ENCODE measurements at places on chromosomes 12 and 14. TPM values are rescaled to one million over a fixed set of nuclear protein-coding genes. Genes with fewer than 3 reads are reported as not detected.

The DHRS4L2 gene
- 7.7 TPM for total RNA-seq

The TUBA1A gene
- 158 TPM for total RNA-seq

The KITLG gene
- 17.4 TPM for total RNA-seq

The KRT6A gene
- 1.1 TPM for total RNA-seq

The PDZRN4 gene
- 1.5 TPM for total RNA-seq

The MAP3K9 gene
- total RNA-seq: 1.8 TPM

The CCND2 gene
- 70.7 TPM for total RNA-seq

DNA sequence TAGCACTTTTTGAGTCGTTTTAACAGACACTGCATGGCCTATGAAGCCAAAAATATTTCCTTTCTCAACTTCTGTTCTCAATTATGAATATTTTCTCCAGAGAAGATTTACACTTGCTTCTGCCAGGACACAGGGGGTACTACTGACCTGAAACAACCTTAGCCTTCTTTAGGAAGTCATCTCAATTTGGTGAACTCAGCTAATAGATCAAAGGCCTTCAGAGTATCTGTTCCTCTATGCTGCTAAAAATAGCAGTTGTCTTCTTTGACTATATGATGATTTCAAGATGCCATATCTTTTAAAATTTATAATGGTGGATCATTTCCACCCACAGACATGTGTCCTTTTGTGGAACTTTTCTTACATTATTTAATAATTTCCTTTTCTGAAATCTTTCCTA, 14.0 kb upstream of the NDUFA12 start:
- no peaks in the 10 kb centered on the region for H3K36me3 ChIP-seq
- no peak overlapping the region for H3K27ac ChIP-seq
- no peaks in the 10 kb centered on the region for H3K27me3 ChIP-seq
- no peak overlapping the region for H3K4me3 ChIP-seq

- H3K4me1 ChIP-seq: no peaks in the 10 kb centered on the region
- H3K4me3 ChIP-seq: no peak overlapping the region
- no peak overlapping the region for H3K27ac ChIP-seq
- H3K36me3 ChIP-seq: no peaks in the 10 kb centered on the region
Measured at GRCh38 chr12:62533755-62534107, 67.1 kb downstream of the MON2 start.

DNA sequence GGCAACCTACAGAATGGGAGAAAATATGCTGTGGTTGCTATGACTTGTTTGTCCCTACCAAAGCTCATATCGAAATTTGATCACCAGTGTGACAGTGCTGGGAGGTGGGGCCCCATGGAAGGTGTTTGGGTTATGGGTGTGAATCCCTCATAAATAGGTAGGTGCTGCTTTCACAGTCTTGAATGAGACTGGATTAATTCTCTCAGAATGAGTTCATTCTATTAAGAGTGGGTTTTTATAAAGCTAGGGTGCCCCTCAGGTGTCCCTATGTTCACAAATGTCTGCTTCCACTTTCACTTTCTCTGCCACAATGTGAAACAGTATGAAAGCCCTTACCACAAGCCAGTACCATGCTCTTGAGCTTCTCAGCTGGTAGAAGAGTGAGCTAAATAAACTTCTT, 133.5 kb downstream of the CPNE8 start:
- no peak overlapping the region for H3K4me3 ChIP-seq
- no peak for DNase-seq
- H3K27ac ChIP-seq: no peak overlapping the region
- no peaks in the 10 kb centered on the region for H3K36me3 ChIP-seq
- no peaks in the 10 kb centered on the region for H3K27me3 ChIP-seq

- H3K4me3 ChIP-seq: no peak overlapping the region
- DNase-seq: no peak
- no peaks in the 10 kb centered on the region for H3K36me3 ChIP-seq
- H3K4me1 ChIP-seq: no peaks in the 10 kb centered on the region
Measured at GRCh38 chr12:105944628-105945027, 194.1 kb downstream of the NUAK1 start.

GRCh38 chr12:112031472-112031871, 18.2 kb downstream of the ERP29 start:
- H3K27ac ChIP-seq: no peak overlapping the region
- H3K36me3 ChIP-seq: no peaks in the 10 kb centered on the region
- no peaks in the 10 kb centered on the region for H3K4me1 ChIP-seq
- H3K27me3 ChIP-seq: no peaks in the 10 kb centered on the region

DNA sequence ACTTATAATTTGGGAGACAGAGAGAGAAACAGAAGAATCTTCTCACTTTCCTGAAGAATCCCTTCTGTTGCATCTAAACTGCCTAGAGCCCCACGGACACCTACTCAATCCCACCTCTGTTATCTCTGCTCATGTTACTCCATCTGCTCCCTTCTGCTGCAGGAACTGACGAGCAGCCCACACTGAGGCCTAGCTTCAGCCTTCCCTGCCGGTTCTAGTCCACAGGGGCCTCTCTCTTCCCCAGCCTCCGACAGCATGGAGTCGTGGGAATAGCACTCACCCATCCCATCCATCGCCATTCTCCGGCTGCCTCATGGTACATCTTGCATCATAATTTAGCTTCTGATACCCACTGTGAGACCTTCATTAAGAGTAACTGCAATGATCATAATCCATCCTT, 4.0 kb downstream of the RAB15 start:
- no peaks in the 10 kb centered on the region for H3K27me3 ChIP-seq
- H3K4me3 ChIP-seq: no peak overlapping the region
- H3K4me1 ChIP-seq: peaks cover 6% of the 10 kb centered on the region
- H3K36me3 ChIP-seq: no peaks in the 10 kb centered on the region
- no peak for DNase-seq

DNA sequence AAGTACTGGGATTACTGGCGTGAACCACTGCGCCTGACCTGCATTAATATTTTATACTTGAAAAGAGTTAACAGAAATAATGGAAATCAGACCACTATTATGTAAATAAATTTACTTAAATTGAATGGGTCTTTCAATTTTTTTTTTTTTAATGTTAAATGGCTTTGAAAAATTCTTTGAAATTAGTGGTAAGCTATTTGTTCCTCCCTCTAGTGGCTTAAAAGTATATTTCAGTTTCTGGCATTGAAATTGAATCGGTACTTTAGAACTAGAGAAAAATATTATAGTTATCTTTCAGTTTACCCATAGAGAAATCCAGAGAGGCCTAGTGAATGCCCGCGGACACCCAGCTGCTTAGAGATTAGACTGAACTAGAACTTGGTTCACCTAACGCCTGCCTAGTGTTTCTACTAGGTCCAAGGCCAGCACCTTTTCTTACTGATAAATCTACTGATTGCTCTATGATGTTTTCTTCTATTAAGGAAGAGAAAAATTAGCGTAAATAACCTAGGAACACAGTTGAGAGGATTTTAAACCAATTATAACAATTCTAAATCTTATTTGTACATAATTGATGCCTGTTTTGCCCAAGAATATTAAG, 106.5 kb downstream of the EML1 start:
- H3K4me1 ChIP-seq: no peaks in the 10 kb centered on the region
- H3K36me3 ChIP-seq: no peaks in the 10 kb centered on the region
- no peaks in the 10 kb centered on the region for H3K27me3 ChIP-seq

DNA sequence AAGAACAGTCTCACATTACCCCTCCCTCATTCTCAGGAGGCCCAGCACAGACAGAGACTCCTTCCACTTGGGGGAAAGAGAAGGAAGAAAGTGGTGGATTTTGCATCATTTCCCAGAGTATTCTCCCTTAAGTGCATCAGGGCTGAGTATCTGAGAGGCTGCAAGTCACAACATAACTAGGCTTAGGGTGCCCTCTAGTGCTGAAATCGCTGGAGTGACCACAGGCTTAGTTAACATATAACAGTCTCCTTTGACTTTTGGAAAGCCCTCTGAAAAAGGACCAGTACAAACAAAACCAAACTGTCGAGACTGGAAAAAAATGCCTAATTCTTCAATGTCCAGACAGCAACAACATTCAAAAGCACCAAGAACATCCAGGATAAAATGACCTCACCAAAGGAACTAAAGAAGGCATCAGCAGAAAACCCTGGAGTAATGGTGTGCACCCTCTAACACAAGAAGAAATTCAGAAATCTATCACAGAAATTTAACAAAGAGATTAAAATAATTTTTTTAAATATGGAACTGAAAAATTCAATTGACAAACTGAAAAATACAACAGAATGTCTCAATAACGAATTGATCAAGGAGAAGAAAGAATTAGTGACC, 412.3 kb downstream of the RPS29 start:
- no peak overlapping the region for H3K27ac ChIP-seq
- no peak overlapping the region for H3K4me3 ChIP-seq
- no peaks in the 10 kb centered on the region for H3K27me3 ChIP-seq
- H3K36me3 ChIP-seq: no peaks in the 10 kb centered on the region
- no peaks in the 10 kb centered on the region for H3K4me1 ChIP-seq
- no peak for DNase-seq

DNA sequence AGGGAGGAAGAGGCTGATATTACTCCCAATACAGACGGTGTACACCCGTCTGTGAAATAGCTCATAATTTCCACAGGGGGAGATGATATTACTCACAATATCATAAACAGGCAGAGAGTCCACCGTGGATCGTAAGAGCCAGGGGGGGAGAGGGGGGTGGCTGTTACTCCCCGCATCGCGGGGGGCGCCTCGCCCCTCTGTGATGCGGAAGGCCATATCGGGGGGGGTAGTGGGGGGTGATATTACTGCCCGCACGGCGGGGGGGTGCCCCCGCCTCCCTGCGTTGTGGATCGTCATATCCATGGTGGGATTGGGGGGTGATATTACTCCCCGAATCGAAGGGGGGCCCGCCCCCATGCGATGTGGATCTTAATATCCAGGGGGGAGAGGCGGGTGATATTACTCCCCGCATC, 91.9 kb downstream of the FRMD6 start:
- H3K4me3 ChIP-seq: no peak overlapping the region
- H3K27me3 ChIP-seq: no peaks in the 10 kb centered on the region
- H3K27ac ChIP-seq: no peak overlapping the region
- no peak for DNase-seq
- H3K4me1 ChIP-seq: no peaks in the 10 kb centered on the region

DNA sequence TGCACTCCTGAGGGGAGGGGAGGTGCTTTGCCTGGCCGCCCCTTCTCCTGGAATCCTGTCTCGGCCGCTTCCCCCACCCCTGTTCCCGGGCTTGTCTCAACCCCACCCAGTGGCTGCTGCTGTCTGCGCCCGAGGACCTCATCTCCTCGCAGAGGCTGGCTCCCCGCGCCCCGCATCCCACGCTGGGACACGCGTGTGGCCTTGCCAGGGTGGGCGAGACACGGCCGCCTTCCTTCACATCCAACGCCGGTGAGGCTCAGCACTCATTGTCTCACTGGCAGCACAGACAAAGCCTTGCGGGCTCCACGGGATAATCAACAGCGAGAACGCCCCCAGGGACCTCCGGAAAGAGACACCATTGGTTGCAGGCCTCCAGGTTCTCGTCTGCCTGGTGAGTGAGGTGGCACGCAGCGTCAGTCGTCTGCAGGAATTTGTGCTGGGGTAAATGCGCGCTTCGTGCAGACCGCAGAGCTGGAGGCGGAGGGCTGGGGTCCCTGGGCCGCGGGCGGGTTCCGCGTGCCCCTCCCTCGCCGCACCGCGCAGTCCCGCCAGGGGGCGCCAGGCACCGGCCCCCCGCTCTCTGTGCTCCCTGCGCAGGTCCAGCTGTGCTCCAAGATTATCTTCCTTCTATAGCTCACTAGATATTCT, 26.8 kb downstream of the CCDC177 start:
- no peak overlapping the region for H3K4me3 ChIP-seq
- H3K27ac ChIP-seq: no peak overlapping the region
- H3K4me1 ChIP-seq: peaks cover 2% of the 10 kb centered on the region

DNA sequence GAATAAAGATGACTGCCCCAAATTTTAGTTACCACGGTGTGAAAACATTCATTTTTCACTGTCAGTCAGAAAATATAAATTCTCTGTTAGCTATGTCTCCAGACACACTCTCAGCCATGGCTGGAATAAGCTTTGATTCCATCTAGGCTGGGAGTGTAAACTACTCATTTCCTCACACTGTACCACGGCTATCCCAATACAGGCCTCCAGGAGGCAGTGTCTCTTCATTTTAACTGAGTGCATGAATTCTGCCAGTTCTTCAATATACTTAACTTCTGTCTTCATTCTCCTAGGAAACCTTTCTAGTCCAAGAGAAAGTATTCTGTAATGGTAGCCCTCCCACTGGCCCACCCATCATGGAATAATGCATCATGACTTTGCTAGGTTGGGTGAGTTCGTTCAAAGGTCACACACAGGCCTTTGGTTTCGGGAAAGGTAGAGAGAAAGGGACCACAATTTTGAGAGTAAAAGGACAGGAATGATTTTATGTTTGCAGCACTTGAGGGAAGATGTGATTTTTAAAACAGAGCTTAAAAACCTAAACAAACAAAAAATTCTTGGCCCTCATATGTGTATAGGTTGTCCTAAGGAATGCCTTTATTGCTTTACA, 381.1 kb downstream of the SEC23A start:
- H3K4me3 ChIP-seq: no peak overlapping the region
- H3K27me3 ChIP-seq: no peaks in the 10 kb centered on the region
- no peaks in the 10 kb centered on the region for H3K4me1 ChIP-seq
- DNase-seq: no peak

DNA sequence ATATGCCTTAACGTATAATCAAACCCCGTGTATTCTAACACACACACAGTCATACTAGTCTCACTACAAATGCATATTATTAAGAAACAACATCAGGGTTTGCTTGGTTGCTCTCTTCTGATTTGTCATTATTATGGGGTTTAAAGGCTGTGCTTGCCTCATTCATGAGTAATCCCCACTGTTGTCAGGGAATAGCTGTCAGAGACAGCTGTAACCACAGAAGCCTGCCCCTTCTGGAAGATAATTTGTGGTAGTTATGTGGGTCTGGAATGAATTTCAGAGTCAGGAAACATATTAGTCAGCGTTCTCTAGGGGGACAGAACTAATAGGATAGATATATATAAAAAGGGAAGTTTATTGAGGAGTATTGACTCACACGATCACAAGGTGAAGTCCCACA, 456.9 kb upstream of the TMEM132C start:
- H3K4me1 ChIP-seq: no peaks in the 10 kb centered on the region
- H3K27ac ChIP-seq: no peak overlapping the region
- no peak for DNase-seq
- no peak overlapping the region for H3K4me3 ChIP-seq

GRCh38 chr12:3168223-3169221, 91.3 kb downstream of the TSPAN9 start:
- no peak overlapping the region for H3K27ac ChIP-seq
- H3K36me3 ChIP-seq: no peaks in the 10 kb centered on the region
- H3K4me1 ChIP-seq: peaks cover 15% of the 10 kb centered on the region
- no peak overlapping the region for H3K4me3 ChIP-seq
- DNase-seq: no peak

DNA sequence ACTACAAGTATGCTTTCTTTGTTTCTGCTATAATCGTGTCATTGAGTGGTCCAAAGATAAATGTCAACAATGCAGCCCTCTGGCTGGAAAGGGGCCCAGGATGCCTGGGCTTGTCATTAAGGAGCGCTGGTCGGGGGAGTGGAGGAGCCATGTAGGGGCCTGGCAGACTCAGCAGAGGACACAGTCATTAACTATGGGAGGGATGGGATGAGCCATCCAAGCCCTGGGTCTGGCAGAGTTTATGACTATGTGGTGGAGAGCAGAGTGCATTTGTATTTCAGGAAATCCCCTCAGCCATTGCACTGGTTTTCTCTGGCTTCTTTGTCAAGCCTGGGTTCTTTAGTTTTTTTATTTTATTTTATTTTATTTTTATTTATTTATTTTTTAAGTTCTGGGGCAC, 243.1 kb downstream of the C12orf75 start:
- no peak overlapping the region for H3K27ac ChIP-seq
- no peaks in the 10 kb centered on the region for H3K27me3 ChIP-seq
- no peaks in the 10 kb centered on the region for H3K4me1 ChIP-seq
- H3K4me3 ChIP-seq: no peak overlapping the region
- no peak for DNase-seq

- H3K27ac ChIP-seq: no peak overlapping the region
- H3K27me3 ChIP-seq: no peaks in the 10 kb centered on the region
- no peaks in the 10 kb centered on the region for H3K36me3 ChIP-seq
- no peak overlapping the region for H3K4me3 ChIP-seq
Measured at GRCh38 chr14:21090194-21090939, 8.1 kb downstream of the ZNF219 start.

Measured in ovary (tissue), 10 donors.